ENCODE measurements at places on chromosomes 7 and 10.

DNA sequence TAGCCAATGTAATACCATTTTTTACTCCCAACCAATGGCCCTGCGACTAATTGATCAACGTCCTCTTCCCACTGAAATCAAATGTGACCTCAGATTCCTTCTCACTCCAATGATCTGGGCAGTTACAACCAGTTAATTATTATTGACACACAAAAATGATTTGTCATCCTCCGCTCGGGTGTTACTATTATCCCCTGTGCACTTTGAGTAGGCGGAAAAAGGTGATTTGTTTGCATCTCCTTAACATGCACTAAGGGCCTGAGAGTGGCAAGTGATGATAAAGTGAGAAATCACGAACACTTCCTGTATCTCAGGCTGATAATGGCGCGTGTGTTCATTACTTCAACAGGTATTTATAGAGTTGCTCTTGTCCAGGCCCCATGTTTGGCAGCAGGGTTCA is 40.9 kb upstream of the PNLIP start:
- no peak for DNase-seq

DNA sequence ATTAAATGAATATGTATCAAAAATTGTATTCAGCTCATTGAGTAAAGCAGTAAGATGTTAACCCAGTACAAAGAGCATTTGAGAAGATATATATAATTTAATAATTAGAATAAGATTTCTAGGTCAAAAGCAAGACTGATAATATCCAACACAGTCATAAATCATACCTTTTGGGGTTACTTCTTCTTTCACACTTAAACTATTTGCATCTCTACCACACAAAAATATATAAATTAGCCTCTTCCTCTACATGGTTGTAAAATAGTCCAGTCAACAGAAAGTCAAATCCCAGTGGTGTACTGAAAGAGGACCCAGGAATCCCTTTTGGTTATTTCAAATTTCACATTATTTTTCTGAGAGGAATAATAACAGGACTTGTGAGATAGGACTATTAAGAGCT is 204.6 kb upstream of the INHBA start:
- DNase-seq = no peak

GRCh38 chr7:20402747-20403230 is 72.1 kb downstream of the ITGB8 start:
- DNase-seq = no peak

DNA sequence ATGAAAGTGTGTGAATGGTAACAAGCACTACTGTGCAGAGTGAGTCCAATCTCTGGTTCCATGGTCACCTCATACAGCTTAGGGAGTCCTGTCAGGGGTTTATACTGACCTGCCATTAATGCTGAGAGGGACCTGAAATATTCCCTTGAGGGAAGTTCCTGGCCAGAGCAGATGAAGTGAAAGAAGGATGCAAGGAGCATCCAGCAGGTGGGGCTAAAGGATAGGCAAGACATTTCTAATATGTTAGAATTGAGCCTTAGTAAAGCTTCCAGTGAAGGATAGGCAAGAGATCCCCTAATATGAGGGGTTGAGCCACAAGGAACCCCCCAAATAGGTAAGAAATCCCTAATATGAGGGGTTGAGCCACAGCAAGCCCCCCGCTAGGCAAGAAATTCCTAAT is 25.5 kb upstream of the FAM221A start:
- DNase-seq = no peak

DNA sequence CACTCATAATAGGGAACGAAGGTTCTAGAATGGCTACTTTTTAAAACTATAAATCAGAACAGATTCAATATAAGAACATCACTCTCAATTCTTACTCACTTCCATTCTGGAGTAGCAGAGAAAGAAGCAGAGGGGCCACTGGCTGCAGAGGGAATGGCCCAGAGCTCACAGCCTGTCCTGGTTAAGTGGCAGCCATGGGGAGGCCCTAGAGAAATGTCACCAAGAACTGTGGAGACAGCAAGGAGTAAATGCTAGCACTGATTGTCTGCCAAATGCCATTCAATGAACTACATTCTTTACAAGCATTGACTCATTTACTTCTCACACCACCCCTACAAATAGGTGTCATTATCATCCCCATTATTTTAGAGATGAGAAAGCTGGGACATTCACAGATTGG is 74.6 kb upstream of the KCNMA1 start:
- no peak for DNase-seq

DNA sequence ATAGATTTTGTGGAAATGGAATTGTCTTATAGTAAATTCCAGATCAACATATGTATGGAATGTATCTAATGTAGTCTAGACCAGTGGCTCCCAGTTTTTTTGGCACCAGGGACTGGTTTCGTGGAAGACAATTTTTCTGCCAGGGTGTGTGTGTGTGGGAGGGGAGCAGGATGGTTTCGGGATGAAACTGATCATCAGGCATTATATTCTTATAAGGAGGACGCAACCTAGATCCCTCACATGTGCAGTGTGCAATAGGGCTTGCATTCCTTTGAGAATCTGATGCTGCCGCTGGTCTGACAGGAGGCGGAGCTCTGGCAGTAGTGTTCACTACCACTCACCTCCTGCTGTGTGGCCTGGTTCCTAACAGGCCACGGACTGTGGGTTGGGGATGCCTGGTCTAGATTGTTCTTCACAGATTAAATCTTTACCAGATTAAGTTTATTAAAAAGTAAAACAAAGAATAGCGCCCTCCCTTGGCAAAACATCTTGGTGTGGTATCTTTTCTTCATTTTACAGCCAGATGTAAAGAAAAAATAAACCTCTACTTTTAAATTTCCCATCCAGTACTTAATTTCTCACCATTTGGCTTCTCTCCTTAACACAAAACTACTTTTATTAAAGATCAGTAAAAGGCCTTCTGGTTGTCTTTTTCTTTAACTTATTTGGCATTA is 48.4 kb downstream of the SEPTIN7 start:
- no peak for DNase-seq

GRCh38 chr10:14382022-14382421 is 51.3 kb upstream of the FRMD4A start:
- DNase-seq = no peak
